GOT3 (cell line): ENCODE measurements at places on chromosomes 1 and 21.

- no peak for DNase-seq
Observed at GRCh38 chr1:74504125-74504932, 8.1 kb downstream of the LRRC53 start.

DNA sequence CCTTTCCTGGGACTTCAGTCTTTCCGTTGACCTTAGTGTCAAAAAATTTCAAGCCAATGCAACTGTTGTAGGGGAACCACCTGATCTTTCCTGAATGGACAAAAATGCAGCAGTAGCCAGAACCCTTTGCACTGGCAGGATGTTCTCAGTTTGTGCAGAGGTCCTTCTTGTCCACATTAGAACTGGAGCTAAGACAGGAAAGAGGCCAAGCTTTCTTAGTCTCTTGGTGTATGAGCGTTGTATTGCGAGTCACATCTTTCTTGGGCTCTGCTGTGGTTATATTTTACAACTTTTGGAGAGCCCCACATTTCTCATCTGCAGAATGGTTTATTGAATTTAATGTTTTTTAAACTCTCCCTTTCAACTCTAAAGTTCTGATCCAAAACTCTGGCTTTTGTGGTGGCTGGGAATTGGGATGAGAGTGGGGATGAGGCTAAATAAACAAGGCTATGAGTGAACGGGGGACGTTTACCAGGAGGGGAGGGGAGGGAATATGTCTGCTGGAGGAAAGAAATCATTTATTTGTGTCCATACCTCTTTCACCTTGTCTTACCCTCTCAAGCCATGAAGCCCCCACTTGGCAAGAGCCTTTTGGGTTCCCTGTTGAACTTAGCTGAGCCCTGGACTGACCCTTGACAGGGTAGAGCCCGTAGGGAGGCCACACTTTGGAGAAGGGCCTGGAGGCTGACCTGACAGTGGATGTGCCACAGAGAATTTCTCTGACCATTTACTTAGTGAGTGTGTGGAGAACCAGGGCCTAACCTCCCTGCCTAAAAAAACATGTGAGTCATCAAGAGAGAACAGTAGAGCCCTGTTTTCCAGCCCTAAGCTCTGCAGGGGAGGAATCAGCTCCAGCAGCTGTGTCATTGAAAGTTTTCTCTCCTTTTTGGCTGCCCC is 586 bp downstream of the CHI3L2 start:
- DNase-seq = no peak

DNA sequence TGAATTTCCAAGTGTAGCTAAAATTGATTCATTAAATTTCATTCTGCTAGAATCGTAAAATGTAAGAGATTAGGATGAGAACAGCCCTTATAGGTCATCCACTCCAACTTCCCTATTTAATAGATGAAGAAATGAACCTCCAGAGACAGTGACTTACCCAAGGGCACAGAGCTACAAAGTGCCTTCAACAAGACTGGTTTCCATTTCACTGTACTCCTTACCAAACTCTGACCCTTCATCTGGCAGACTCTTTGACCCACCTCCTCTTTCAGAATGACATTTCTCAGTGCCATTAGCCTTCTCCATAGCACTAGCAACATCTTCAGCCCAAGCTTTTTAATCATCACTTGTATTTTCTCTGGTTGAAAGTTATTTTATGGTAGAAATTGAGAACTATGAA is 161.3 kb downstream of the NEK7 start:
- no peak for DNase-seq

DNA sequence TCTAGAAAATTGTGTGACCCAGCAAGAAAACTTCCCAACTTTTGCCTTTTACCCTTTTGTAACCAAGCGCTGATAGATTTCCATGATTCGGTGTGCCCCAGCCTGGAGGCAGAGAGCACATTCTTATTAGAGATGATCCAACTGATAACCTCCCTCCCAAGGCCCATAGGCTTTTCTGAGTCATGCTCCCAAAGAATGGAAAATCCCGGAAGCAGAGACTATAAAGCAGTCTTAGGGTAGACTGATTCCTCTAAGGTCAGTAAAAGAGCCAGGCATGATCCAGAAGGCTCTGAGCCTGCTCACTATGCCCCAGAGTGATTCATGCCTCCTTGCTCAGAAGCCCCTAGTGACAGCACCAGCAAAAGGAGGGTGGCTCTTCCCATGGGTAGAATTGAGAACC is 4.3 kb downstream of the CAMK1G start:
- no peak for DNase-seq

- peak; percentile 99 for DNase-seq
Observed at GRCh38 chr1:173477286-173478093, at the start of gene PRDX6. Gene PRDX6 (plus strand): TSS chr1:173477335. CDS start chr1:173477398, 63 bp downstream.

GRCh38 chr21:28393279-28393678 is 599.4 kb downstream of the LTN1 start:
- no peak for DNase-seq

- no peak for DNase-seq
Observed at GRCh38 chr1:201921952-201922558, 24.3 kb downstream of the LMOD1 start.

DNA sequence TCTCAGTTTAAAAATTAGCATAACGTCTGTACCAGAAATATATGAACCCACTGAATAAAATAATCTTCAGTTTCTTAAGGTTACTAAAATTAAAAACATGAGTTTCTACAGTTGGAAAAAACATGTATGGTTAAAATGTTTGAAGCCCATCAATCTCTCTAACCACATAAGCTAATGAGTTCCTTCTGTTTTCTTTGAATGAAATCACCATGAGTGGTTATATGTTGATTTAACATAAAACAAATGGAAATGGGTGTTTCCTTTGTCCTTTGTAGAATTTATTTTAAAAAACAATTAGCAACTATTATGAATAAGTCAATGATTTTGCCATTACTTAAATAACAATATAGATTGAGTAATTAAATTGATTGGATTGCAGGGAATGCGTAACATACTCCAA is 3.0 kb upstream of the ADGRL2 start:
- DNase-seq = no peak

DNA sequence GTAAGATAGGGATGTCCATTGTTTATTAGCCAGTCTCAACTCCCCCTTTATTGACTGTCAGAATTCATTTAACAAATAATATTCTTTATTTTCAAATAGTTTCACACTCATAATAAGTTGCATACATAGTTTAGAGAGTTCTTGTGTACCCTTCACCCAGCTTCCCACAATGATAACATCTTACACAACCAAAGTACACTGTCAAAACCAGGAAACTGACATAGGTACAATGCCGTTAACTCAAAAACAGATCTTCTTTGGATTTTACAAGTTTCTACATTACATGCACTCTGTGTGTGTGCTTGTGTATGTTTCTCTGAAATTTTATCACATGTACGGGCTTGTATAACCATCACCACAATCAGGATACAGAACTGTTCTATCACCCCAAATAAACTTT is 64.4 kb upstream of the IFNLR1 start:
- no peak for DNase-seq

DNA sequence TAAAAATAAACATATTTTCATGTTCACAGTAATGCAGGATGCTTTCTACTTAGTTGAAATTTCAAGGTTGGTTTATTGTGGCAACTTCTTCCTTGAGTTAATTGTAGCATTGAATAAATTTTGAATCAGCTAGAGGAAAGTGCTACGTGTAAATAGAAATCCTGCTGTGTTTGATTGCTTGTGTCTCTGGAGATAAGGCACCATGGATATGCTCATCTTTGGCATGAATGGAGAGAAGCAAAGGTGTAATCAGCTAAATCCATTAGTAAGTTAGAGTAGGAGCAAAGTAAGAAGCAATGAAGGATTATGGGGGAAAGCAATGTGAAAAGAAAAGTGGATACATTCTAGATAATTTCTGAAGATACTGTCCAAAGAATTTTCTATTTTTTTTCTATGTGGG is 331.1 kb downstream of the PTPRC start:
- no peak for DNase-seq

- no peak for DNase-seq
Observed at GRCh38 chr1:55235722-55236121, 20.6 kb upstream of the USP24 start.

DNA sequence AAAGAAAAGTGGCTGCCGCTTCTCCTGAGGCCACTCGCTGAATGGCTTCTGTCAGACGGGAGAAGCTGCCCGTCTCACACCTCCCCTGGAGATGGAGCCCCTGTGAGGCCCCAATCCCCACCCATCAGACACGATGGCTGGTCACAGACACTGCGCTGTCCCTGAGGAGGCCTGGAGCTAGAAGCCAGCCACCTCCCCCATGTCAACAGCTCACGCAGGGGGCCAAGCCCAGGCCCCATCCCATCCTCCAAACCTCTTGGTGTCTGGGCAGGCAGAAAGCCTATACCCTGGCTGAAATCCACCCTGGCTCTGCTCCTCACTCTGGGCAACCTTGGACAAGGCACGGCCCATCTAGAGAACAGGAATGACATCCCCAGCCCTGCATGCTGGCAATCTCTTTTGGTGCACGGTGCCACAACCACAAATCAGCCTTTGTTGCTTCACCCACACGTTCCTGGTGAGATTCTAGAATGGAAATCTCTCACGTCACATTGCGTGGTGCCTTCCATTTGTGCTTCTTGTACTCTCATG is 273.9 kb upstream of the VAMP3 start:
- DNase-seq = no peak

DNA sequence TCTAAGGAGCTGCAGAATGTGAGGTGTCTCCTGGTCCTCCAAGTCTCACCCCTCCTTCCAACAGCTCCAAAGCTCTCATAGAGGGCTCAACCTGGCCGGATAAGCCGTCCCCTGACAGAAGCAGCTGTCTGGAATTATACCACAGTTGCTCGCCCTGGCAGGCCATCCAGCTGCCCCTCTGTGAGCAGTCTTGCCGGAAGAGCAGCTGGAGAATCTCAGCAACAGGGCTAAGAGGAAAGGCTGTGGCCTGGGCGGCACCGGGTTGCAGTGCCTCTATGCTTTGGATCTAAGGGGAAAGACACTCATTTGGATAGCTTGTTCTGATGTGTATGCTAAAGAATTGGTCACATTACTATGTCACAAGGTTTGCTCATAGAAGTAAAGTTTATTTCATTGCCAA is 12.4 kb downstream of the TMCC2 start:
- DNase-seq = no peak

- DNase-seq = no peak
Observed at GRCh38 chr21:31557421-31558188, 101.9 kb upstream of the SOD1 start.

GRCh38 chr1:209490013-209490412 is 93.5 kb upstream of the CAMK1G start:
- DNase-seq = no peak

GRCh38 chr1:88982055-88982454 is 10.4 kb downstream of the KYAT3 start:
- no peak for DNase-seq

DNA sequence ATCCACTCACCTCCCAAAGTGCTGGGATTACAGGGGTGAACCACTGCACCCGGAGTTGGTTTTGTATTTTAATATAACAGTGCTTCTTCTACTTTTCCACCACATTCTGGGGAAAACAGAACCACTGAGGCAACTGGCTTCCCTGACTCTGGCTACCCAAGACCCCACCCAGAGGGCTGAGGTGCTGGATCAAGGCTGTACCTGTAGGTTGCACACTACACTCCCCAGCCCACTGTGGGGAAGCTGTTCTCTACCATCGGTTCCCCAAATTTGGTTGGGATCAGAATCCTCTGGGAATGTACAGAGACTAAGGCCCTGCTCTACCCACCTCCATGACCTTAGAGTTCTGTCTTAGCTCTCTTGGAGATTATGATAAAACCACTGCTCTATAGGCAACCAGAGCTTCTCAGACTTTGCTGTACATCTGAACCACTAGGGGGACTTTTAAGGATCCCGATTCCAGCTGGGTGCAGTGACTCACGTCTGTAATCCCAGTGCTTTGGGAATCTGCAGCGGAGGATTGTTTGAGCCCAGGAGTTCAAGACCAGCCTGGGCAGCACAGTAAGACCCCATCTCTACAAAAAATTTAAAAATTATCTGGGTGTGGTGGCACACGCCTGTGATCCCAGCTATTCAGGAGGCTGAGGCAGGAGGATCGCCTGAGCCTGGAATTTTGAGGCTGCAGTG is 51.6 kb downstream of the GNG4 start:
- no peak for DNase-seq

DNA sequence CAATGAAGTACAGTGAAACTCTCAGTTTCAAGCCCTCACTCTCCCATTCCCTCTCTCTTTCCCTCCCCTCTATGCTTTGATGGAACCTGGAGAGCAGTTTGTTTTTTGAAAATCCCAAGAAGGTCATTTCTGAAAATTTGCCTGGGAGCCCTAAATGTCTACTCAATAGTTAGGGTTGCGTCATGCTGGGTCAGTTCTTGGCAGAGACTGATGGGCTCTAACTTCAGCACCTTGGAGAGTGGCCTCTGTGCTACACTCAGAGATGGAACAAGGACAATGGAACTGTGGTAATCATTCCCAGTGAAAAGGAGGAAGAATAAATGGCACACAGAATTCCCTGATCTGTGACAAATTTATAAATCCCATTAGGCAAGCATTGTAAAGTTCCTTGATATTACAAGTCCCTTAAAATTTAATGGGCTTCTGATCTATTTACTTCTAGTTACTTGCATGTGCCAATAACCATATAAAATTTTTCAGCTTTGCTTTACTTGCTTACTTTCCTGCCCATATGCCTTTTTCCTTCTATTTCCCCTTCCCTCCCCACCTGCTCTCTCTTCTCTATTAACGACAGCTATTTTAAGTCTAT is 182.9 kb upstream of the KCND3 start:
- no peak for DNase-seq

DNA sequence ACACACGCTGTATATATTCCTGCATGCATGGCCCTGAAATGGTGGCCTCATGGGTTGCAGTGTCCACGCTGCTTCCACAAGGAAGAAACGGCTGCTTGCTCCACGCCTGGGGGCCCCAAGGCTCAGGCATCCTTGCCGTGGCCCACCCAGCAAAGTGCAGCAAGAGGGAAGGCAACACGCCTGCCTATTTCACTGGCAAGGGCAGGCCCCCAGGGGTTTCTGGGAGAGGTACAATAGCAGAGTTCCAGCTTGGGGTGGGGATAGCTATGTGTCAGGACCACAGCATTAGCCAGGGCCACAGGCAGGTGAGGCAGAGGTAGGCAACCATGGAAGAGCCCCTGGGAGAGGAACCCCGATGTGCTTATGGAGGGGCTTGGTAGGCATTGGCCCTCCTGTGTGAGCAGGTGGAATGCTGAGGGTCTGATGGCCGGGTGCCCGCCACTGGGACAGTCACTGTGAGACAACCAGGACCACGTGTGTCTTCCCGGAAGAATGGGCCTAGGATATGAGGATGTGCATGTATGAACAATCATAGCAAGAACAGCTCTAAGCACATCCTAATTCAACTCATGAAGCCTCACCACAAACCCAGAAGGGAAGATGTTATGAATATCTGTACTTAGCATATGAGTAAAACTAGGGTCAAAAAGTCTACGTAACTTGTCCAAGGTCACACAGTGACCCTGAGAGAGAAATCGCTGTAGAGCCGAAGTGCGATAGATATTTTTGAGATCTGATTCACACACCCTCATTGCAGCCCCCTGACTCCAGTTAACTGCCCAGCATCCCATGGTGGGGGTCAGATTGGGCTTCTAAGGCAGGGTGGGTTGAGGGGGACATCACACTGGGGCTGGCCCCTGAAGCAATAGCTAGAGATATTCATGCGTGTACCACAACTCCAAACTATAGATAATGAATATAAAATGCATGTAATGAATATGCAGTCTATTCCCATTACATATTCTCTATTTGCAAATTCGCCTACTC is 11.8 kb downstream of the TFF2 start:
- no peak for DNase-seq

GRCh38 chr1:232635778-232636356 is 5.9 kb upstream of the SIPA1L2 start:
- no peak for DNase-seq

- no peak for DNase-seq
Observed at GRCh38 chr1:54709547-54710292, 5.9 kb upstream of the TTC4 start.
